Neural crest cell (in vitro differentiated cells): ENCODE measurements at places on chromosomes 16 and 17. TPM values are rescaled to one million over a fixed set of nuclear protein-coding genes. Genes with fewer than 3 reads are reported as not detected.

DNA sequence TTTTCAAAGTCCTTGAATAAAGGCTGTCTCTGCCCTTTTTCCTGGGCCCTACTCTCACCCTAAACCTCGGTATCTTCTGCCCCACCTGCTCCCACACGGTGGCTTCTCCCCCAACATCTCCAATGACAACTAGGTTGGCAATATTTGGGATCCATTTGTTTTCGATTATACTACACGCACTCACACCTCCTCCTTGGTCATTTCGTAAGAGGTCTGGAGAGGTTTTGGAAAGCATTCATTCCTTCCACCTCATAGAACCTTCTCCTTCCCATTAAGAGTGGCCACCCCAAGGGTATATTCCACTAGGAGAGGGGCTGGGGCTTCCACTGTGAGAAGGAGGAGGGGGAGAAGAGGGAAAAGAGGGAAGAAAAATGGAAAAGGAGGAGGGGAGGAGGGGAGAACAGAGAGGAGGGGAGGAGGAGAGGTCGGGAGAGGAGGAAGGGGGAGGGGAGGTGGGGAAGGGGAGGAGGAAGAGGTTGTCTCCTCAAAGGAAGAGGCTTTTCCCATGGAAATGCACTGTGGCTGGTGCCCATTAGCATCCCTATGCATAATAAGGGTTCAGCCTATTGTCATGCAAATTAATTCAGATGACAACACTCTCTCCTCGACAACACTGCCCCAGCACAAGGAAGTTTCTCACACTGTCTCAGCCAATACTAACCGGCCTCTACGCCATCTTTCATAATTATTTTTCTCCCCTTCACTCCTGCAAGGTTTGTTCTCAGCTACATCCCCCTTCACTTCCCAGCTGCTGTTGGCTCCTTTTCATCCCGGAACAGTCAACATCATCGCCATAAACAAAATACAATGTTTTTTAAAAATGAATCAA lies 30.0 kb downstream of the SOX9 start:
- peak overlapping the region; percentile 62 for H3K27ac ChIP-seq
- no peaks in the 10 kb centered on the region for H3K36me3 ChIP-seq
- H3K4me1 ChIP-seq = peaks cover 24% of the 10 kb centered on the region
- no peak for DNase-seq

DNA sequence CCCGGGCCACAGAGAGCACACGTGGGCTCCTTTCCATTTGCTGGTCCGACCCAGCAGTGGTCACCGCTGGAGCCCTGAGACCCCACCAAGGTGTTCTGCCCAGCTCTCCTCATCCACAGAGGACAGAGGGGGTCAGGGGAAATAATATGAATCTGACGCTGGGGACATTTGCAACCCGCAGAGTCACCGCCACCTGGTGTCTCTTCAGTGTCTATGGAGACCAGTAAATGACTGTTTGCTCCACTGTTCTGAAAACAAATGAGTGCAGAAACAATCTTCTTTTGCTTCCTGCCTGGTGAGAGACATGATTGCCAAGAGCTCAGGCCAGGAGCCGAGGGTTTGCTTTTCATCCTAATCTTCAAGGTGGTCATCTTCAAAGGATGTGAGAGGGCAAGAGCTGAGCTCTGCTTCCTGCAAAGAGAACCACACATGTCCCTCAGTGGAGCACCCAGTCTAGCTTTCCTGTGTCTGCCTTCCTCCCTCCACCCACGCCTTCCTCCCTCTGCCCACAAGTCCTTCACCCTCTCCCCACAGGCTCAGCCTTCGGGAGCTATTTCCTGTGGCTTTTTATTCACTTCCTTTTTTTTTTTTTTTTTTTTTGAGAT lies 14.7 kb upstream of the KLHDC4 start:
- no peak for DNase-seq
- H3K27me3 ChIP-seq = peaks cover 2% of the 10 kb centered on the region
- H3K4me1 ChIP-seq = peaks cover 20% of the 10 kb centered on the region
- peak overlapping the region; percentile 43 for H3K27ac ChIP-seq
- H3K4me3 ChIP-seq = no peak overlapping the region

- H3K4me1 ChIP-seq = peaks cover 42% of the 10 kb centered on the region
- H3K27me3 ChIP-seq = peaks cover 10% of the 10 kb centered on the region
- peaks cover 25% of the 10 kb centered on the region for H3K36me3 ChIP-seq
- H3K4me3 ChIP-seq = peak within 1 kb of the TSS; percentile 90
- peak within 1 kb of the TSS; percentile 93 for H3K27ac ChIP-seq
- peak; percentile 95 for DNase-seq
Observed at GRCh38 chr16:1959269-1960039, at the start of gene NDUFB10. NDUFB10 (plus strand) TSS chr16:1959538; CDS start chr16:1959625, 87 bp downstream.

GRCh38 chr17:72143245-72143644 lies 22.4 kb downstream of the SOX9 start:
- DNase-seq = no peak
- no peaks in the 10 kb centered on the region for H3K36me3 ChIP-seq
- H3K4me3 ChIP-seq = no peak overlapping the region

Gene AIPL1
- not detected in 2 replicates for total RNA-seq

DNA sequence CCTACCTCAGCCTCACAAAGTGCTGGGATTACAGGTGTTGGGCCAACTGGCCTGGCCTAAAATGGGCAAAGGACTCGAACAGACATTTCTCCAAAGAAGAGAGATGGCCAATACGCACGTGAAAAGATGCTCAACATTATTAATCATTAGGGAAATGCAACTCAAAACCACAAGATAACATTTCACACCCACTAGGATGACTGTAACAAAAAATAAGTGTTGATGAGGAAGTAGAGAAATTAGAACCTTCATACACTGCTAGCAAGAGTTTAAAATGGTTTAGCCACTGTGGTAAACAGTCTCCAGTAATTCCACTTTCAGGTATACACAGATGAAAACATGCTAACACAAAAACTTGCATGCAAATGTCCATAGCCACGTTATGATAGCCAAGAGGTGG lies 5.7 kb downstream of the TMED6 start:
- no peak overlapping the region for H3K27ac ChIP-seq
- peaks cover 11% of the 10 kb centered on the region for H3K36me3 ChIP-seq
- H3K4me3 ChIP-seq = no peak overlapping the region
- no peak for DNase-seq
- H3K27me3 ChIP-seq = no peaks in the 10 kb centered on the region
- peaks cover 7% of the 10 kb centered on the region for H3K4me1 ChIP-seq

GRCh38 chr17:15496735-15497670 lies 29.6 kb upstream of the CDRT4 start:
- DNase-seq = no peak
- peaks cover 23% of the 10 kb centered on the region for H3K36me3 ChIP-seq
- peaks cover 24% of the 10 kb centered on the region for H3K4me1 ChIP-seq

Gene HSD17B1
- 1.2 and 1.9 TPM in 2 replicates for total RNA-seq

DNA sequence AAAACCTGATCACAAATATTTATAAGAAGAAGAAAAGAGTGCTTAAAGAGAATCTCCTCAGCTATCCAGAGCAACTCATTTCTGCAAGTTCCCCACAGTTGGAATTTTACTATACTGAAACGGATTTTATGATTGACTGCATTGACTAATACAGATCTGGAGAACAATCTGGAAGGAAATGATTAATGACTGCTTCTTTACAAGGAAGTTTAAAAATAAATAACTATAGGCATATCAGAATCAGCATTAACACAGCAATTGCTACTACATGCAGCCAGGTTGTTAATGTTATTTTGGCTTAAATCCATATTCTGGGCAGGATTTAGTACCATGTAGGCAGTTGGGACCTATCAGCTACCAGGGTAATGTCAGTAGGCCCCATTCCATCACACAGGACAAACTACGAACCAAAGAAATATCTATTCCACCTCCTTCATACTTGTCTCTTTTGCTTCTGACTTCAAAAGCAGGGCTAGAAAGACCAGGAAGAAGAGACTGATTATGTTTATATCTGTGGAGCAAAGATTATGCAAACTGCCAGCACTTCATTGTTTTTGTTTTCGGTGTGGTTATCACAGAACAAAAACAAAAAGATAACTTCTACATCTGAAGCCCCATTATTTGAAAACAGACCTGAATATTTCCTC lies 3.9 kb downstream of the SKAP1 start:
- no peak overlapping the region for H3K4me3 ChIP-seq
- peaks cover 67% of the 10 kb centered on the region for H3K27me3 ChIP-seq
- no peaks in the 10 kb centered on the region for H3K36me3 ChIP-seq
- no peak overlapping the region for H3K27ac ChIP-seq
- peaks cover 16% of the 10 kb centered on the region for H3K4me1 ChIP-seq
- no peak for DNase-seq

DNA sequence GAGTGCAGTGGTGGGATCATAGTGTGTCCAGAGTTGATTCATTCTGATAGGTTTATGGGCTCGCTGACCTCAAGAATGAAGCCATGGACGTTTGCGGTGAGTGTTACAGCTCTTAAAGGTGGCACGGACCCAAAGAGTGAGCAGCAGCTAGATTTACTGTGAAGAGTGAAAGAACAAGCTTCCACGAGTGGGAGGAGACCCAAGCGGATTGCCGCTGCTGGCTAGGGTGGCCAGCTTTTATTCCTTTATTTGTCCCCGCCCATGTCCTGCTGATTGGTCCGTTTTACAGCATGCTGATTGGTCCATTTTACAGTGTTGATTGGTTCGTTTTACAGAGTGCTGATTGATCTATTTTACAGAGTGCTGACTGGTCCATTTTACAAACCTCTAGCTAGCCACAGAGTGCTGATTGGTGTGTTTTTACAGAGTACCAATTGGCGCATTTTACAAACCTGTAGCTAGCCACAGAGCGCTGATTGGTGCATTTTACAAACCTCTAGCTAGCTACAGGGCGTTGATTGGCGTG lies 17.5 kb downstream of the CACNG4 start:
- peaks cover 43% of the 10 kb centered on the region for H3K4me1 ChIP-seq
- H3K27me3 ChIP-seq = peaks cover under 1% of the 10 kb centered on the region
- no peak overlapping the region for H3K27ac ChIP-seq
- H3K36me3 ChIP-seq = peaks cover 8% of the 10 kb centered on the region
- H3K4me3 ChIP-seq = no peak overlapping the region
- no peak for DNase-seq

Gene SLC13A2
- not detected in 2 replicates for total RNA-seq

DNA sequence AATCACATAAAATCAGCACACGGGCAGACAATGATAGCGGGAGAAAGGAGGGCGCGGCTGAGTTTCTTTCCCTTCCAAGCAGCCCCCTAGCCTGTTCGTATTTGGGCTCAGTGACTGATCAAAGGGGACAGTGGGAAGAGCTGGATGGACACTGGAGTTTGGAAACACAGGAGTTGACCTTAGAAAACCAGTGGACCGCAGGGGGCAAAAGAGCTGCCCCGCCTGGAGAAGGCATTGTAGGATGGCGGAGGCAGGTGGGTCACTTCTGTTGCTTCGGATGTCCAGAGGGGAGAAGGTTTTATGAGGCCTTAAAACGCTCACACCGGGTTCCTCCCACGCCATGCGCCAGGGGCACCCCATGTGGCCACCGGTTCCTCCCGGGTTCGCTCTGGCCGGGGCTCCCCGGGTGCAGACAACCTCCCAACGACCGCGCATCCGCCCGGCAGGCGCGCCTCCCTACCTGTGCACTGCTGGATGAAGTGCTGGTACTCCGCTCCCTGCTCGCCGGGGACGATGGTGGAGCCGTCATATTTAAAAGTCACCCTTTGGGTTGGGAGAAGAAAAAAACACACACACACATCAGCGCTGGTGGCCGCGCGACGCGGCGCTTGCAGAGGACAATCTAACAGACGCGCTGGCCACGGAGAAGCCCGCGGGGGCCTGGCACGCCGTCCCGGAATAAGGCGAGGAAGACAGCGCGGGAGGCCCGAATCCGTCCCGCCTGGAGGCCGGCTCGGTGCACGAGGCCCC lies 662 bp downstream of the COTL1 start:
- H3K27me3 ChIP-seq = no peaks in the 10 kb centered on the region
- peak overlapping the region; percentile 93 for H3K4me3 ChIP-seq
- H3K36me3 ChIP-seq = peaks cover 7% of the 10 kb centered on the region
- peaks cover 59% of the 10 kb centered on the region for H3K4me1 ChIP-seq
- H3K27ac ChIP-seq = peak overlapping the region; percentile 14
- no peak for DNase-seq

- no peak for DNase-seq
- peak overlapping the region; percentile 99 for H3K27ac ChIP-seq
- H3K36me3 ChIP-seq = no peaks in the 10 kb centered on the region
- H3K4me3 ChIP-seq = peak overlapping the region; percentile 92
Observed at GRCh38 chr17:8175795-8176196, 384 bp downstream of the TMEM107 start.

DNA sequence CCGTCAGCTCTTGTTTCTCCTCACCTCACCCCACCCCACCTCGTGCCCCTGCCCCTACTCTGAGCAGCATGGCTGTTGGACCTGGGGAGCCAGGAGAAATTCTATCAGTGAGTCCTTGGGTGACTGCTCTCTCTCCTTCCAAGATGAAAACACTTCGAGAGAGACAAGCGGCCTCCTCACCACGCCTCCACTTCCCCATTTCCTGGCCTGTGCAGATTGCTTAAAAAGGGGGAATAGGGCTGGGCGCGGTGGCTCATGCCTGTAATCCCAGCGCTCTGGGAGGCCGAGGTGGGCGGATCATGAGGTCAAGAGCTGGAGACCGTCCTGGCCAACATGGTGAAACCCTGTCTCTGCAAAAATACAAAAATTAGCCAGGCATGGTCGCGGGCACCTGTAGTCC lies 9.5 kb downstream of the DLX4 start:
- H3K27ac ChIP-seq = no peak overlapping the region
- DNase-seq = no peak
- H3K27me3 ChIP-seq = peaks cover 80% of the 10 kb centered on the region
- H3K36me3 ChIP-seq = no peaks in the 10 kb centered on the region

Gene RASD1
- 8.0 and 8.3 TPM in 2 replicates for total RNA-seq

DNA sequence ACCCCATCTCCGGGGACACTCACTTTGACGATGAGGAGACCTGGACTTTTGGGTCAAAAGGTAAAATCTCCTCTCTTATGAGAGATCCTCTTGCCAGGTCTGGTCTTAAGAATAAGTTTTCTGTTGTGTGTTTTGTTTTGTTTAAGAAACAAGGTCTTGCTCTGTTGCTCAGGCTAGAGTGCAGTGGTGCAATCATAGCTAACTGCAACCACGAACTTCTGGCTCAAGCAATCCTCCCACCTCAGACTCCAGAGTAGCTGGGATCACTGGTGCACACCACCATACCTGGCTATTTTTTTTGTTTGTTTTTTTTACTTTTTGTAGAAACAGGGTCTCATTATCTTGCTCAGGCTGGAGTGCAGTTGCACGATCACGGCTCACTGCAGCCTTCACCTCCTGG lies 4.1 kb downstream of the MMP25 start:
- H3K36me3 ChIP-seq = no peaks in the 10 kb centered on the region
- peak overlapping the region; percentile 57 for H3K4me3 ChIP-seq
- no peak overlapping the region for H3K27ac ChIP-seq
- DNase-seq = no peak
- H3K27me3 ChIP-seq = peaks cover 45% of the 10 kb centered on the region

GRCh38 chr16:27208796-27209195 lies 5.5 kb downstream of the KDM8 start:
- no peak for DNase-seq
- peaks cover 8% of the 10 kb centered on the region for H3K4me1 ChIP-seq
- H3K36me3 ChIP-seq = no peaks in the 10 kb centered on the region
- H3K4me3 ChIP-seq = no peak overlapping the region
- no peaks in the 10 kb centered on the region for H3K27me3 ChIP-seq

DNA sequence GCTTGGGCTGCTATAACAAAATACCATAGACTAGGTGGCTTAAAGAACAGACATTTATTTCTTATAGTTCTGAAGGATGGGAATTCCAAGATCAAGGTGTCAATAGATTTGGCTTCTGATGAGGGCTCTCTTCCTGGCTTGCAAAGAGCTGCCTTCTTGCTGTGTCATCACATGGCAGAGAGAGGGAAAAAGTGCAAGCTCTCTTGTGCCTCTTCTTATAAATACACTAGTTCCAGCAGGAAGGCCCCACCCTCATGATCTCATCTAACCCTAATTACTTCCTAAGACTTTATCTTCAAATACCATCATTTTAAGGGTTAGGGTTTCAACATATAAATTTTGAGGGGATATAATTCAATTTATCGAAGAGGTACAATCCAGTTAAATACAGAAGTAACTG lies 30.6 kb downstream of the ABCA9 start:
- H3K27ac ChIP-seq = no peak overlapping the region
- no peak overlapping the region for H3K4me3 ChIP-seq
- DNase-seq = no peak
- peaks cover 5% of the 10 kb centered on the region for H3K4me1 ChIP-seq
- no peaks in the 10 kb centered on the region for H3K27me3 ChIP-seq
